Hematopoietic multipotent progenitor cell (in vitro differentiated cells): ENCODE measurements at places on chromosomes 1 and 21. TPM values are rescaled to one million over a fixed set of nuclear protein-coding genes. Genes with fewer than 3 reads are reported as not detected.

- DNase-seq, result no peak
These were observed 95.6 kb upstream of the KCNK1 start for GRCh38 chr1:233518344-233518743.

The CRYAA gene
- not detected for total RNA-seq

DNA sequence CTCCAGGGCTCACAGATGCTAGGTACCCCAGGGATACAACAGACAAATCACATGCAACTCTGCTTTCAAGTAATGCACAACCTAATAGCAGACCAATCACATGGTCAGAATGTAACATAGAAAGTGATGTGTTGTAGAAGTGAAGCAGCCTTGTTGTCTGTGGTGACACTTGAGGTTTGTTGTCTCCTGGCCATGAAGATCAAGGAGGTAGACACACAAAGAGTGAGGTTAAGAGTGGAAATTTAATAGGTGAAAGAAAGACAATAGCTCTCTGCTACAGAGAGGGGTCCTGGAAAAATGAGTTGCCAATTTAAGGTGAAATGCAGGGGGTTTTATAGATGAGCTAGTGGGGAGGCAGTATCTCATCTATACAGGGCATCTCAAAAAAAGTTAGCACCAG, 2.5 kb upstream of the TMEM9 start:
- no peak for DNase-seq

The SORT1 gene
- 7.0 TPM for total RNA-seq

The LCE1E gene
- total RNA-seq, result not detected

GRCh38 chr21:42622284-42622683, 31.1 kb upstream of the PDE9A start:
- DNase-seq, result no peak

DNA sequence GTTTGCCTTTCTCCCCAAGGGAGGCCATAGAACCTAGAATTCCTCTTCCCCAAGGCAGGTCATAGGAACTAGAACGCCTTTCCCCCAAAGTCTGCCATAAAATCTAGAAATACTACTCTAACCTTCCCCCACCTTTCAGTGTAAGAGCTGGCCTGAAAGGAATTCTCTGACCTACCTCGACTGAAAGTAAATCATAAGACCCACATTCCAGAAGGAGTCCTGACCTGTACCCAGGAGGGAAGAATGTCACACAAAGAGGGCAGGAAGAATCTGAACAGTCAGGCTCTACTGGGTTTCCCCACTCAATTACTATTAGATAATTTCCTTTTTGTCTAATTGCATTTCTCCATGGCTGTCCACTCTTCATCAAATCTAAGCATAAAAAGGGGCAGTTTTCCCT, 5.7 kb upstream of the ATG4C start:
- no peak for DNase-seq

The SEMA4A gene
- total RNA-seq, result 15.1 TPM

- DNase-seq, result no peak
These were observed 55.0 kb downstream of the MPZL1 start for GRCh38 chr1:167776616-167777268.

DNA sequence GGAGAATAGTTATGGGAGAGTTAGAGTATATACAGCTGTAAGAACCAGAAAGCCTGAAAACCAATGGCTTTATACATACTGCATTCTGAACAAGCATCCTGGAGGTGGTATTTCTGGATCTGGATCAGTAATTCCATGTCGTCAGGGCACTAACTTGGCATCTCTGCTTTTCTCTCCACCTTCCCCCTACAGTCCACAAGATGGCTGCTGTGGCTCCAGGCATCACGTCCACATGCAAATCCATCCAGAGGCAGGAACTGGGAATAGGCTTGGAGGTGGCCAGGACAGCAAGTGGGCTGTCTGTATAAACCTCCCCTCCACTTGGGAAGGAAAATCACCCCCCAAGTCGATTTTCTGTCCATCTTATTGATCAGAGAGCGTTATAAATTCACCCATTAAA, 86.2 kb upstream of the WDR26 start:
- DNase-seq, result no peak

DNA sequence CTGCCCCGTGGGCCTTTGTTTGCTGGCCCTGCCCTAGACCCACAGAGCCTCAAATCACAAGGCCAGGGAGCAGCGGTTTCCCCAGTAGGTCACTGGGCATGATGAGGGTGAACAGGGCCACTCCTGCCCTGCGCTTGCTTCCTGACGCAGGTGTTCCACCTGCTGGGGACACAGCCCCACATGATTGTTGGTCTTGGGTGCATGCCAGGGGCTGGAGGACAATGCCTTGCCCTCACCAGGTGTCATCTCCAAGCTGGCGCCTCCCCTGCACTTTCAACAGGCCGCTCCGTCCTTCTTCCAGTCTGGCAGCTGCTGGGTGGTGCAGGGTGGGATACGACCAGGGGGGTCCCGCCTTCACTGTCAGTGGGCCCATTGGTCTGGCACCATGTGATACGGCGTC, 24.3 kb downstream of the IL10RB start:
- no peak for DNase-seq

GRCh38 chr1:22472596-22472995, 20.9 kb downstream of the ZBTB40 start:
- no peak for DNase-seq

GRCh38 chr1:162265983-162266382, 110.7 kb downstream of the SPATA46 start:
- no peak for DNase-seq

GRCh38 chr1:33377013-33377412, 53.9 kb downstream of the PHC2 start:
- no peak for DNase-seq

DNA sequence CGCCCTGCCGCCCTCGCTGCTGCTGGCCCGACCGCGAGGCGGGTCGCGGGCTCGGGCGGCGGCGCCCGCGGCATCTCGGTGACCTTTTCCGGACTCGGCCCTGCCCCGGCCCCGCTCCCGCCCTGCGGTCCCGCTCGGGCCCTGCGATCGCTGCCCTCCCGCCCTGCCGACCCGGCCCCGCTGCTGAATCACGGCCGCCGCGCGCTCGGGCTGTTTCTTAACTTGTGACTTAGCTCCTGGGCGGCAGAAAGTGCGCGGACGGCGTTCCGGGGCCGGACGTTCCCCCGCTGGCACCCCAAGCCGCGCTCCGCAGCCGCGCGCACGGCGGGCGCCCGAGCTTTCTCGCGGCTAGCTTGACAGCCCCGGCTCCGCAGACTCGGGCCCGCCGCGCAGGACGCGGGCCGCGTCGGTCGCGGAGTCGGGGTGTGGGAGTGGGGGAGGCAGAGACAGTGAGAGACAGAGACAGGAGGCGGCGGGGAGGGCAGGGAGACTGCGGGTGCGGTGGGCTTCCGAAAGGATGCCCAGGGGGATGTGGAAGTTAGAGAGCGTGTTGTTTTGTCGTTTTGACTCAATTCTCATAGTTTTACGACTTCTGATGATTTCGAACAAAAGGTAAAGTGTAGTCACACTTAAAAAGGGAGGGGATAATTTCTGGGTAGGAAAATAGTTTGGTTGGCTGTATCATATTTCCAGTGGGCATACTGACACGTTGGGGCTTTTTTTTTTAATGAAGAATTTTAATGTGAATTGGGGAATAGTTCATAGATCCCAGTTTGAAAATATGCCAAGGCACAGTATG, 49.8 kb downstream of the PRDM2 start:
- peak; percentile 64 for DNase-seq

- no peak for DNase-seq
These were observed 42.0 kb upstream of the PADI1 start for GRCh38 chr1:17162941-17163340.

The CNKSR1 gene
- total RNA-seq, result 5.9 TPM

- no peak for DNase-seq
These were observed 26.7 kb downstream of the PGBD5 start for GRCh38 chr1:230399321-230400006.

The OR2L5 gene
- 1.3 TPM for total RNA-seq

The CRYBG2 gene
- under 0.01 TPM for total RNA-seq

The KRTAP12-2 gene
- total RNA-seq, result under 0.01 TPM

DNA sequence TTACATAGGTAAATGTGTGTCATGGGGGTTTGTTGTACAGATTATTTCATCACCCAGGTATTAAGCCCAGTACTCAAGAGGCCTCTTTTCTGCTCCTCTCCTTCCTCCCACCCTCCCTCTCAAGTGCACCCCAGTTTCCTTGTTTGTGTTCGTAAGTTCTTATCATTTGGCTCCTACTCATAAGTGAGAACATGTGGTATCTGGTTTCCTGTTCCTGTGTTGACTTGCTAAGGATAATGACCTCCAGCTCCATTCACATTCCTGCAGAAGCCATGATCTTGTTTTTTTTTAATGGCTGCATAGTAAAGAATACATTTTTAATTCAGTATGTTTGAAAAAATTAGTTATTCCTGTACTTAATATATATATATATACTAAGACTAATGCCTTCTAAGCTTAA, 107.7 kb downstream of the CLDN17 start:
- DNase-seq, result no peak

GRCh38 chr1:5722635-5723164, 269.5 kb downstream of the NPHP4 start:
- no peak for DNase-seq

The FCRL4 gene
- not detected for total RNA-seq

The VSIG8 gene
- total RNA-seq, result not detected

The ADORA1 gene
- not detected for total RNA-seq

The SCAMP3 gene
- 55.7 TPM for total RNA-seq

GRCh38 chr1:115074839-115075534, 14.3 kb downstream of the TSPAN2 start:
- no peak for DNase-seq

GRCh38 chr1:8118031-8118451, 91.9 kb upstream of the ERRFI1 start:
- no peak for DNase-seq

The NOS1AP gene
- under 0.01 TPM for total RNA-seq

The FCRL2 gene
- total RNA-seq, result under 0.01 TPM

DNA sequence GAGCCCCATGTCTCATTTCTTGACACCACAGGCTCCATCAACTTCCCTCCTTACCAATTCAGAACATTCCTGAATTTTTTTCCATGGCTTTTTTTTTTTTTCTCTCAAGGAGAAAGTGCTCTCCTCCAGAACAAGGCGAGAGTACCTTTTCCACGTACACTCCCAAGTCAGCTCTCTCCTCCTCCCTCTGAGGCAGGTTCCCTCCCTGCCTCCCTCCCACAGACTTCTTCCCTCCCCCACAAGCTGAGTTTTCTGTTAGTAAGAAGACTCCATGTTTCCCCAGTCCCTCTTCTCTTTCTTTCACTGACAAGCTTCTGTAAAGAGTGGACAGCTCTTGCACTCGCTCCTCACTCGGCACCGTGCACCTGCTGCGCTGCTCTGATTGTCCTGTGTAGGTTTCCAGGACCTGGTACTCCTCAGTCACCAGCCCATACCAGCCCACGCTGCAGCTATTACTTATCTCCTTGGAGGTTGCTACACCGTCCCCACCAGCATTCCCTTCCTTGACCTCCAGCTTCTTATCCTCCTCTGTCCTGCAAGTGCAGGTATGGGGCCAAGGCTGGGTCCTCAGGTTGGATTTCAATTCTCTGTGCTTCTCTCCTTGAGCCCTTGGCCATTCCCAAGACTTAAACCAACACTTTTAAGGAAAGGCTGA, 3.8 kb downstream of the TRAF5 start:
- no peak for DNase-seq

The CGN gene
- total RNA-seq, result 0.81 TPM

- no peak for DNase-seq
These were observed 16.6 kb upstream of the HAO2 start for GRCh38 chr1:119351997-119352396.

GRCh38 chr21:42218836-42219605, at the start of gene ABCG1:
TSS of gene ABCG1 (plus strand) at chr21:42219140. CDS start at chr21:42219263, 123 bp downstream.
- no peak for DNase-seq

GRCh38 chr1:167438171-167439138, 79.9 kb downstream of the CD247 start:
- DNase-seq, result no peak

The AMY1A gene
- total RNA-seq, result not detected

GRCh38 chr21:31874812-31875212, 2.0 kb downstream of the HUNK start:
- no peak for DNase-seq

The TARBP1 gene
- total RNA-seq, result 47.1 TPM

DNA sequence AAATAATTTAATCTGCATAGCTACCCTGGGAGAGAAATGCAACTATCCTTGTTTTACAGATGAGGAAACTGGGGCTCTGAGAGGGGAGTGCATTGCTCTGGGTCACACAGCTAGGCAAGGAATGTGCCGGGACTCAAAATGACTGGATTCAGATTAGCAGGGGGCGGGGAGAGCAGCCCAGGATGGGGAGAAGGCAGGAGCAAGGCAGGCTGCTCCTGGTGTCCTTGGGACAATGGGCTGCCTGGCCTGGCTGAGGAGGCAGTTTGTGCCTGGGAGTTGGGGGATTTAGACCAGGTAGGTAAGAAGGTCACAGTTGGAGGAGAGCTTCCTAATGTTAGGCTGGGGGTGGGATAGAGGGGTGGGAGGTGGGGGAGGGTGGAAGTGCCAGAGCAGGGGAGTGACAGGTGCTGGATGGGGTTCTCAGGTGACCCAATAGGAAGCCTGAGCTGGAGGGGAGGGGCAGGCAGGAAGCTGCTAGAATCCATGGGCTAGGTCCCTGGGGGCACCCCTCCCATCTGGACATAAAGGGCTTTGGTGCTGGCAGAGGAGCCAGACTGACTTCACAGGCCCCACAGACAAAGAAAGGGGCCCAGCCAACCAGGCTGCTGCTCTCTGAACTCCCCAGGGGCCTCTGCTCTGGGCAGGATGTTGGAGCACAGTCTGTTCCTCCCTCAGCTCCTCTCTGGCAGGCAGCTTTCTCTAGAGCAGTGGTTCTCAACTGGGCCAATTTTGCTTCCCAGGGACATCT, 29.0 kb downstream of the TRIM62 start:
- DNase-seq, result no peak

DNA sequence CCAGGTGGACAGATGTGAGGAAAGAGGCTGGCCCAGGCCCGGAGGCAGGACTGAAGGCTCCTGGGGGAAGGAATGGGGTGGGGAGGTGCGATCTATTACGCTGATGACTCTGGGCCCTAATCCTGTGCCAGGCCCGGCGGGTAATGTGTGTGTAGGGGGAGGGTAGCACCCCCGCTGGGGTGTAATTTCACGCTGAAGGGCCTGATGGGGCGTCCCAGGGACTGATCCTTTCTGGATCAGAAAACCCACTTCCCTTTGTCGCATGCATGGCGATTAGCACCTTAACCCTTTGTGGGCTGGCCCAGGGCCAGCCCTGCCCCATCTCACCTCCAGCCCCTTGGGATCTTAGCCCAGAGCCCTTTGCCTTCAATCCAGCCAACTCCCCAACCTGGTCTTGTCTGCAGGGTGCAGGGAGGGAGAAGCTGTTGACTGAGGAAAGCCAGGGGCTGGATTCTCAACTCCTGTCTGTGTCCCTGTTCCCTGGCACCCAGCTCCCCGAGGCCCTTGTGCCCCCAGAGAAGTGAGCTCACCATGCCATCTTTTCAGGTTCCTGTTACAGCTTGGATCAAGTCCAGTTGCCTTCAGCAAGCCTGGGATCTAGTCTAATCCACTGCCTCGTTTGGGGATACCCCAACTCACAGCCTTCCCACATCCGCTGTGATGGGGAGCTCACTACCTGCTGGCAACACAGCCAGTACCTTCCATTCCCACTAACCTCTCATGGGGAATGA, 26.0 kb downstream of the KNCN start:
- no peak for DNase-seq
